ENCODE measurements at places on chromosomes 7 and 10.

DNA sequence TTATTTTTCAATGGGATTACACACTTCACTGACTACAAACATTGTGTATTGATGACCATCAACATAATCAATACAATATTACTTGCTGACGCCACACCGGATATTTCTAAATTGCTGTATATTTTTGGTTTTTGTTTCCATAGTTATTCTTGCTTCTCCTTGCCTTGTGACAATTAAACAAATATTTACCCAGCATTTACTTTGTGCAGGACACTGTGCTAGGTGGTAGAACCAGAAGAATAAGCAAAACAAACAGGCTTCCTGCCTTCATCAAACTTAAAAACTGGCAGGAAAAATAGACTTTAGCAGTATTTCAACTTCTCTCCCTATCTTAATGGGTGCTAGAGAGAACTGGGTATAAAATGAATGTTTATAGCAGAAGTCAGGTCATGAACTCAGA lies 50.6 kb downstream of the ZNF277 start:
- DNase-seq = no peak

DNA sequence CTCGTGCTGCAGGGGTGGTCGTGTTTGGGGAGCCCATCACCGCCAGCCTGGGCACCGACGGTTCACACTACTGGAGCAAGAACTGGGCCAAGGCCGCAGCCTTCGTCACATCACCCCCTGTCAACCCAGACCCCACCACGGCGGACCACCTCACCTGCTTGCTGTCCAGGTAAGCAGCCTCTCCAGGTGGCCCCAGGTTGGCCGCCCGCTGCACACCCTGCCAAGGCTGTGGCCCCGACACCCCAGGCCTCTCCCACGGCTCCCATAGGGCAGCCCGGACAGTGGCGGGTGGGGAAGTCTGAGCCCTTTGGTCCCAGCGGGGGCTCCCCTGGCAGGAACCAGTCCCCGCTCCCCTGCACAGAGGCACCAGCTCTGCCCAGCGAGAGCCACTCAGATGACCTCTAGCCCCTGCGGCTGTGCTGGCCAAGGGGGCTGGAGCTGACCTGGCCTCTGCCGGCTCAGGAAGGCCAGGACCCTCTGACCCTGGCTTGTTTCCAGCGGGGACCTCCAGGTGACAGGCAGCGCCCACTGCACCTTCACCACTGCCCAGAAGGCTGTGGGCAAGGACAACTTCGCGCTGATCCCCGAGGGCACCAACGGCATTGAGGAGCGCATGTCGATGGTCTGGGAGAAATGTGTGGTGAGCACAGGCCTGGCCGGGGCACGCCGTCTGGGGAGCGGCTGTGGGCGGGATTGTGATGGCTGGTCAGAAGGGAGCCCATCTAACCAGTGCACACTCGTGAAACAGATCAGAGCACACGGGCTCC lies 13.8 kb downstream of the DPYSL4 start:
- DNase-seq = no peak

- DNase-seq = no peak
These were observed at the start of gene BICC1 for GRCh38 chr10:58512491-58513187. Gene BICC1, plus strand, starts transcription at chr10:58512872. Its CDS starts 272 bp downstream, at chr10:58513144.

- DNase-seq = no peak
These were observed 7.1 kb downstream of the ZSCAN25 start for GRCh38 chr7:99623702-99624447.

GRCh38 chr10:99595236-99595635 lies 25.0 kb downstream of the SLC25A28 start:
- no peak for DNase-seq

DNA sequence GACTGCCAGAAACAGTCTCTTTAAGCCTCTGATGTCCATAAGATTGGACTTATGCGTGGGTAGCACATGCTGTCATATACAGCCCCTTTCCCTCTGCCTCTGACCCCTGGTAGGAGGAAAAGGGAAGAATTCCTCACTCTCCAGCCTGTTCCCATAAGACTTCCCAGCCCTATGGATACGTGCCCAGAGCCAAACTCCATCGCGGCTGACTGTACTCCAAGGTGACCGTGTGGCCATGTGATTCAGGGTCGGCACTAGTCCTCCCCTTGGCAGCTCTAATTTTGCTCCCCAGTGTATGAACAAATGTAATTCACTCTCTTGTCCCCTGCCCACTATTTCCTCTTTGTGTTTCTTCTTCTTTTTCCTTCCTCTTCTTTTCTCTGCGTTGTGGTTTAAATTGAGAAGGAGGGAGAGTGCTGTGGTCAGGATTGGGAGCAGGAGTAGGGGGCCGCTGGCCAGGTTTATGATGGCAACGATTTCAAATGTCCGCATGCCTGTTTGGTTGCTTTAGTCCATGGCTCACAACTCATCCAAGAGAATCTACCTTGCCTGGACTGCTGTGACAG lies 43.8 kb downstream of the PRLHR start:
- DNase-seq = no peak

DNA sequence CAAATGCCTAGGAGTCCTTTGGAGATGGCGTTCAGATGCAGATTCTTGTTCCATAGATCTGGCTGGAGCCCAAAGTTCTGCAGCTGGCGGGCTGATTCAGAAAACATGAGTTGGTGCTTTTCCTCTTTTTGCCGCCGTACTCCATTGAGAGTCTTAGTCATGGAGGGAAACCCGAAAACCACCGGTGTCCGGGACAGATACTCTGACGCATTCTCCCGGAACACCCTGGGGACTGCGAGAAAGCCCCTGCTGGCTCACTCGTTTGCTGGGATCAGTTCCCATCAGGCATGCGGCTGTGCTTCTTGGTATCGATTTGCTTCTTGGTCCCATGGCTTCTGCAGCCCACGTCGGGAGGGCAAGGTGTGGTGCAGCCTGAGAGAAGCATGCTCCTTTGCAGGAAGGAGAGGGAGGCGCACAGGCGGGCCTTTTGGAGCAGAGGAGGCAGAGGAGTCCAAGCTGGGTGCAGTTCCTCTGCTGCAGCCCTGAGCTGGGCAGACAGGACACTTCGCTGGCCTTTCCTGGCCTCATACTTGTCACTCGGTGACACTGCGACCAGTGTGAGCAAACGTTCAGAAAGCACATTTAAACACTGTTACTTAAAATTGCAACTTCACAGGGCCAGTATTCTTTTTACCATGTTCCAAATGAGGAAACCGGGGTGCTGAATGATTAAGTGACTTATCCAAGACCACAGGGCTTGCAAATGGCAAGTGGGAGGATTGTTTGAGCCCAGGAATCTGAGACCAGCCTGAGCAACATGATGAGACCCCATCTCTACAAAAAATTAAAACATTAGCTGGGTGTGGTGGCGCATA lies 30.6 kb upstream of the PFKFB3 start:
- DNase-seq = no peak
